GM23338 (cell line): ENCODE measurements at places on chromosomes 16 and 17. TPM values are rescaled to one million over a fixed set of nuclear protein-coding genes. Genes with fewer than 3 reads are reported as not detected.

ADAD2 gene
- polyA plus RNA-seq, result 1.1 and 1.6 TPM in 2 replicates

PIK3R5 gene
- 1.4 and 1.7 TPM in 2 replicates for polyA plus RNA-seq

FSCN2 gene
- polyA plus RNA-seq, result 0.13 TPM in 1 of 2 replicates, not detected in the other

HOXB7 gene
- not detected in 2 replicates for polyA plus RNA-seq
